ENCODE measurements at places on chromosomes 3 and 15.

GRCh38 chr15:65101891-65102708 is 12.9 kb downstream of the UBAP1L start:
- no peak for DNase-seq

DNA sequence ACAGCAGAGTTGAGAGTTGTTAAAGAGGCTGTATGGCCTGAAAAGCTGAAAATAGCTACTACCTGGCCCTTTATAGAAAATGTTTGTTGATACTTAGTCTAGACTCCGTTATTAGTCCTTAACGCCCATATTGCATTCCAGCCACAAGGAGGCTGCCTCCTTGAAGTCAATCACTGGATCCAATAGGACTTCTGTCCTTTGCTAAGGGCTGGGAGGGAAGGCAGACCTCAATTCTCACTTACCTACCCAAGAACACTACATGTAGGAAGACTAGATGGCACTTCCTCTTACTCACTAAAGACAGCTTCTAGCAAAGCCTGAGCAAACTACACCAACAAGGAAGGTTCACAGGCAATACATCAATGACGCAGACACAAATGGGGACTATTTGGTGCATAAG is 139.5 kb upstream of the HACD2 start:
- DNase-seq = no peak

- no peak for DNase-seq
Observed at GRCh38 chr3:127389420-127389819, 101.6 kb upstream of the PRR20G start.

GRCh38 chr15:93486407-93487117 is 397.6 kb upstream of the RGMA start:
- DNase-seq = no peak

GRCh38 chr15:86062646-86063243 is 16.9 kb upstream of the AGBL1 start:
- DNase-seq = no peak

GRCh38 chr3:54619531-54619930 is 308.3 kb downstream of the LRTM1 start:
- DNase-seq = no peak

DNA sequence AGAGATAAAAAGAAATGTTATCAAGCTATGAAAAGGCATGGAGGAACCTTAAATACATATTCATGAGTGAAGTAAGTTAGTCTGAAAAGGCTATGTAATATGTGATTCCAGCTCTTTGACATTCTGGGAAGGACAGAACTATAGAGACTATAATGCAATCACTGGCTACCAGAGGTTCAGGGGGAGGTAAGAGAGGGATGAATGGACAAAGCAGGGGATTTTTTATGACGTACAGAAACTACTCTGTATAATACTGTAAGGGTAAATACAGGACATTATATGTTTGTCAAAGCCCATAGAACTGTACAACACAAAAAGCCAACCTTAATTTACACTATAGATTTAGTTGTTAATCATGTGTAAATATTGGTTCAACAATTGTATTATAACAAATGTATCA is 46.1 kb downstream of the MCTP2 start:
- no peak for DNase-seq

- no peak for DNase-seq
Observed at GRCh38 chr3:55183201-55183600, 255.3 kb upstream of the LRTM1 start.

DNA sequence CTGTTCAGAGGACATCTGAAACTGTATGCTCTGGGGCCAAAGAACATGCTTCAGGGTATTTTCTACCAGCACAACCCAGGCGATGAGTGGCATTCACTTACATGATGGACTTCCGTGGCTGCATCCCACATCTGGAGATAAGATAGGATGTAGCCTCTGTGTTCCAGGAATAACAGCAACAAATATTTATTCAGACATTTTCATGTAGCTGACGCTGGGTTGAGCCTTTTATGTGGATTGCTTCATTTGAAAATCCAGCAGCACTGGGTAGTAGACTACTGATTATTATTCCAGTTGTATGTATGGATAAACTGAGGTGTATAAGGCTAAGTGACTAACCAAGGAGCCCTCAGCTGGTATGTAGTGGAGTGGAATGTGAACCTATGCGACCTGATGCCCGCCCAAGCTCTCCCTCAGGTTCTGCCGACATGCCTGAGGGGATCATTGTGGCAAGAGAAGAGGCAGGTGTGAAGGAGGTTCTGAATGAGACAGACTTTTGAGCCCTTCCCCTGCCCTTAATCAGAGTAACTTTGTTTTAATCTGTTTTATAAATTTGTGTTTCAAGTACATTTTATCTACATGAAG is 25.9 kb upstream of the ABHD10 start:
- no peak for DNase-seq

GRCh38 chr3:113193719-113194118 is 17.6 kb upstream of the BOC start:
- no peak for DNase-seq

GRCh38 chr15:90043530-90044010 is 42.4 kb downstream of the ZNF710 start:
- DNase-seq = no peak

- DNase-seq = no peak
Observed at GRCh38 chr3:142647856-142648255, 51.7 kb downstream of the PLS1 start.

- DNase-seq = no peak
Observed at GRCh38 chr3:105014631-105015030, 352.1 kb upstream of the ALCAM start.

GRCh38 chr3:156729460-156730179 is 55.2 kb downstream of the TIPARP start:
- no peak for DNase-seq

DNA sequence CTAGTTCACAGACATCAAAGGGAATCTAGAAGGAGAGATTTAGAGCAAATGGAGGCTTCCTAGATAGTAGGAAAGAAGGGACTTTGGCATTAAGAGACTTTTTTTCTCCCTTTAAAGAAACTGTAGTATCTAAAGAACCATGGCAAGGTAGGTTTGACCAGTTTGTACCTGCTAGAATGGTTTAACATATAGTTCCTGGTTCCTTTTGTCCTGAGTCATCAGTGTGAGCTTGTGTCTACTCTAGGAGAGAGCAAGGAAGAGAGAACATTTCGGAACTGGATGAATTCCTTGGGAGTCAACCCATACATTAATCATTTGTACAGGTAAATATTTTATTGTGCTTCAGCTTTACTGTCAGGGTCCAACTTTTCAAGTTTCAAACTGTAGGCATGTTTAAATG is 29.6 kb upstream of the TRPC1 start:
- no peak for DNase-seq

DNA sequence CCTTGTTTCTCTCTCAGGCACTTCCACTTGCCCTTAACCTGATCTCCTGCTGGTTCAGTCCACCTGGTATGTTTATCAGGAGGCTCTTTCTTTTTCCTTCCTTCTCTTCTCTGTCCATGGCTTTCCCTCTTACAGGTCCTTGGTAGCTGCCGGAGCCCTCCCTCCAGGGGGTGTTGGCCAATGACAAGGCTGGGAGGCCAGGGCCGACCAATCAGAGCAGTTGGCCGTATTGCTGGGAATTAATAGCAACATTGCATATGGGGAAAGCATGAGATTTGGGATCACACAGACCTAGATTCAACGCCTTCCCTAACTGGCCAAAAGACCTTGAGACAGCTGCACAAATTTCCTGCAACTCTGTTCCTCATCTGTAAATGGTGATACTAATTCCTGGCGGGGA is 62.4 kb downstream of the CEMIP start:
- DNase-seq = no peak

- no peak for DNase-seq
Observed at GRCh38 chr3:118938183-118938961, 96.3 kb downstream of the IGSF11 start.

GRCh38 chr15:42102646-42103235 is 8.4 kb upstream of the PLA2G4D start:
- no peak for DNase-seq

- no peak for DNase-seq
Observed at GRCh38 chr15:77329202-77329601, 90.7 kb downstream of the PEAK1 start.

GRCh38 chr15:44099671-44100070 is 95.4 kb downstream of the FRMD5 start:
- DNase-seq = no peak

DNA sequence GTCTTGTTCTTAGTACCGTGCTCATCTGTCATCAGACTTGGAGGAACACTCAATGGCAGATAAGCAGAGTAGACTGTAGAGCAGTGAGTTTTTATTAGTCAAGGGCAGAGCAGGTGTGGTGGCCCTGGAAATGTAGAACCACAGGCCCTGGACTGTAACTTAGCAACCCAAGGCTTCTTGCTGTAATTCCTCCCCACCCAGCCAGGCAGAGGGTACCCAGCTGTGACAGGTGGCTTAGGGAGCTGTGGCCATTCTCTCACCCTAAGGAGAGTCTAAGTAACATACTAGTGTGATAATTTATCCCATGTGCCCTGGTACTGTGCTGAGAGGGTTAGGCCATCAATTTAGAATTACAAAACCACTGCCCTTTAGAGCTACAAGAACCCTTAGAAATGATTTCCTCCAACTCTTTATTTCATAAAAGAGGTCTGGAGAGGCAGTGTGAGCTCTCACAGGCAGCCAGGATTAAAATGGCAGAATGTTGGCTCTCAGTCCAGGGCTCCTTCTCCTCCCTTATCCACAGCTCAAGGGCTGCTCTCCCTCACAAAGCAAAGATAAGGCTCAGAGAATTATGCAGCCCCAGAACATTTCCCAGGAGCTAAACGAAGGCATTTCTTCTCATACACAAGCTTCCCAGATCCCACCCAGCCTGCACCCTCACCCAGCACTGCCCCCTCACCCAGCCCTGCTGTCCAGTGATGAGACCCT is 3.0 kb downstream of the POMGNT2 start:
- DNase-seq = no peak

DNA sequence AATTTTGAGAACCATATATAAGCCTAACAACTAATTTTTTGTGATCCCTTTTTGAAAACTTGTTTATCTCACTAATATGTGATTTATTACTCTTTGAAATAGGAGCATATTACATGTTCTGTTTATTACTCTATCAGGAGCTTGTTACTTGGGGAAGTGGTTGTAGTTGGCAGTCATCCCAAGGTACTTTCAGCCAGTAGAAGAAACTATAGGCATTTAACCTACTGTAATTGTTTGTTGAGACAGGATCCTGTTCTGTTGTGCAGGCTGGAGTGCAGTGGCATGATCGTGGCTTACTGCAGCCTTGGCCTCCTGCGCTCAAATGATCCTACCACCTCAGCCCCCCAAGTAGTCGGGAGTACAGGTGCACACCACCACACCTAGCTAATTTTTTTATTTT is 195.6 kb downstream of the TCF12 start:
- no peak for DNase-seq

DNA sequence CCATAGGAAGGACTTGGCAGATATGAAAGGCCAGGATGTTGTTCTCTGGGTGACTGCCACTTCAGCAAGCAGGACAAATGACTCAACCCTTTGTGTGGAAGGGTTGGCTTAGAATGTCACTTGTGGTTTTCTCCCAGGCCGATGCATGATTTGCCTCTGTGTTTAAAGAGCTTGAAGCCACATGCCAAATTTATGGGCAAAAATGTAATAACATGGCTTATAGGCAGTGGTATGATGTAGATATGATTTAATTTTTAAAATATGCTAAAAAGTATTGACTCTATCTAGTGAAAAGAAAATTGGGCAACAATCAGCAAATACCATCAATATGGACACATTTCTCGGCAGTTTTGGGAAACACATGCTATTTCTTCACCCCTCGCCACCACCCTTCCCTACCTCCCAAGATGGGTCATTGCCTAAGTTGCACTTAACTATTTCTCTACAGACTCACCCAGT is 114.6 kb downstream of the CYP19A1 start:
- no peak for DNase-seq

- DNase-seq = no peak
Observed at GRCh38 chr3:42778644-42779043, 5.6 kb upstream of the CCDC13 start.

DNA sequence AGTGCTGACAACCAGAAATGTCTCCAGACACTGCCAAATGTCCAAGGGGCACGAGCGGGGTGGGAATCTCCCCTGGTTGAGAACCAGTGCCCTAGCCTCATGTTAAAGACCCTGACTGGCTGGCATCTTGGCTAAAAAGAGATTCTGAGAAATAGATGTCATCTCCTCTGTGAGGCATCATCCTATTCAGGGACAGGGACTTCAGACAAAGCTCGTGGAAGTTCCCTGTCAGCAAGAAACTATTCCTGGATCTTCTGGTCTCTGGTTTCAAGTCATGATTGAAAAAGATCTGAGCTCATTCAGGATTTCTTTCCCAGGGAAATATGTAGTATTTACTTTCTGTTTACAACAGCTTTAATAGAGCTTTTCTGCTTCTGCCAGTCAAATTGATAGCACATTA is 10.8 kb downstream of the WDR5B start:
- DNase-seq = no peak

DNA sequence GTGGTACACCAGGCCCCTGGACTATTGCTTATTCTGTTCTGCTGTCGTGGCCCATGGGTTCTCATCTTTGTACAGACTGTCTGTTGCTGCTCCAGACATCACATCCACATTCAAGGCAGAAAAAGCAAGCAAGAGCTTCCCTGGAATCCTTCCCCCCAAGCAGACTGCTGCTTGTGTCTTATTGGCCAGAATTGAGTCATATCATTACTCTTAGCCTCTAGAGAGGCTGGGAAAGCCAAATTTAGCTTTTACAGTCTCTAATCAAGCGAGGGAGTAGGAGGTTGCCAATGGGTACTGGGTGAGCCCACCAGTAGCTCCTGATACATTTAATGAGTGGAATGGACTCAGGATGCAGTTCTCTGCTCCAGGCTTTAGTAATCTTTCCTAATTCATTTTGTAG is 39.4 kb downstream of the RAB6B start:
- DNase-seq = no peak

DNA sequence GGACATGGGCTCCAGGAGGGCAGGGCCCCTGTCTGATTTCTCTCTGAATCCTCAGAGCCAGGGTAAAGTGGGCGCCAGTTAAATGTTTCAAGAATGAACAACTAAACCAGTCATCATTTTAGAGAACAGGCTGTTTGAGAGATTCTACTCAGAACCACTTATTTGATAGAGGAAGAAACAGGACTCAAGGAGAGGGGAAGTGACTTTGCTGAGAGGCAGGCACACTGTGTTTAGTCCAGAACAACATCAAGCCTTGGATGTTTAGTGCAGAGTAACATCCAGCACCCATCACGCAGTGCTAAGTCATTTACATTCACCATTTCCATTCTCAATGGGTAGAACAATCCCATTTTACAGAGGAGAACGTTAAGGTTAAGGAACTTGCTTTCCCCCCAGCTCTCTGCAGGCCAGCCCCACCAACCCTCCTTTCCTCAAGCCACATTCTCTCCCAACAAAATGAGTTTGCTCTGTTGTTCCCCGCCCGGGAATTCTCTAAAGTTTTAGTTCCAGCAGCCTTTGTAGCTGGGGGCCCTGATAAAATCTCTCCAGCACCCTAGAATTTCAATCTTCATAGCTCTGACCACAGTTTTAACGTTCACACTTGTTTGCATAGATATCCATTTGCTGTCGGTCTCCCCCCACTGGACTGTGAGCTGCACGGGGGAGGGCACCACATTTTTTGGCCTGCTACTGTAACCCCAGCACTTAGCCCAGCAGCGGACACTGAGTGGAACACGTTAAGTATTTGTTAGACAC is 962 bp downstream of the NMNAT3 start:
- no peak for DNase-seq
